Muscle of leg (tissue), 16 donors: ENCODE measurements at places on chromosomes 6 and 20. TPM values are rescaled to one million over a fixed set of nuclear protein-coding genes. Genes with fewer than 3 reads are reported as not detected.

CASS4 gene
- total RNA-seq, result 5.5 TPM

DPM1 gene
- 52.3 TPM for total RNA-seq

ELOVL4 gene
- 2.7 TPM for total RNA-seq

DDO gene
- 0.49 TPM for total RNA-seq

CST4 gene
- not detected for total RNA-seq

ITPA gene
- 45.0 TPM for total RNA-seq

EPHA7 gene
- 9.8 TPM for total RNA-seq

MATN4 gene
- total RNA-seq, result 0.58 TPM

MCCD1 gene
- total RNA-seq, result not detected

HLA-DRA gene
- total RNA-seq, result 30.7 TPM

CTAGE9 gene
- total RNA-seq, result not detected

TLDC2 gene
- 0.04 TPM for total RNA-seq

VNN1 gene
- total RNA-seq, result 0.13 TPM

NR2E1 gene
- total RNA-seq, result not detected

GSTA3 gene
- not detected for total RNA-seq

SNAP91 gene
- total RNA-seq, result 2.3 TPM

POPDC3 gene
- 48.5 TPM for total RNA-seq

SLA2 gene
- total RNA-seq, result 0.09 TPM

PRICKLE4 gene
- total RNA-seq, result 2.6 TPM

MAK gene
- total RNA-seq, result 0.04 TPM

ZC2HC1B gene
- 0.53 TPM for total RNA-seq

LRFN2 gene
- total RNA-seq, result 0.09 TPM

HTR1B gene
- 0.04 TPM for total RNA-seq

TRIM26 gene
- total RNA-seq, result 10.1 TPM

LTB gene
- 0.58 TPM for total RNA-seq

FKBP1C gene
- 0.13 TPM for total RNA-seq

ASCC3 gene
- 23.8 TPM for total RNA-seq

TCF21 gene
- under 0.01 TPM for total RNA-seq

RFX6 gene
- not detected for total RNA-seq

GNAS-AS1 gene
- total RNA-seq, result 2.4 TPM

CLIC5 gene
- 8.5 TPM for total RNA-seq

MEP1A gene
- not detected for total RNA-seq

GRM4 gene
- total RNA-seq, result 1.1 TPM

SAMD10 gene
- total RNA-seq, result 1.5 TPM

TP53TG5 gene
- total RNA-seq, result not detected

FOXQ1 gene
- total RNA-seq, result 0.04 TPM

TXLNB gene
- 94.8 TPM for total RNA-seq

CCND3 gene
- 30.2 TPM for total RNA-seq

C4A gene
- total RNA-seq, result 13.0 TPM

ULBP3 gene
- 3.9 TPM for total RNA-seq

C6orf52 gene
- 2.7 TPM for total RNA-seq

OPN5 gene
- 0.18 TPM for total RNA-seq

RBM24 gene
- 157 TPM for total RNA-seq

MEI4 gene
- under 0.01 TPM for total RNA-seq

SLC44A4 gene
- total RNA-seq, result 0.18 TPM

TTLL9 gene
- 0.09 TPM for total RNA-seq

MAP1LC3A gene
- 21.2 TPM for total RNA-seq
